ENCODE measurements at places on chromosomes 5 and 9. TPM values are rescaled to one million over a fixed set of nuclear protein-coding genes. Genes with fewer than 3 reads are reported as not detected.

- no peaks in the 10 kb centered on the region for H3K36me3 ChIP-seq
- DNase-seq: peak; percentile 31
- no peaks in the 10 kb centered on the region for H3K4me1 ChIP-seq
- H3K27ac ChIP-seq: no peak overlapping the region
- H3K27me3 ChIP-seq: no peaks in the 10 kb centered on the region
- no peak overlapping the region for H3K4me3 ChIP-seq
Measured at GRCh38 chr5:177546258-177546741, 8.1 kb downstream of the FAM193B start.

GRCh38 chr9:136031741-136032730 is 63.1 kb downstream of the NACC2 start:
- H3K36me3 ChIP-seq: peaks cover 3% of the 10 kb centered on the region
- no peak overlapping the region for H3K27ac ChIP-seq
- DNase-seq: no peak
- H3K4me1 ChIP-seq: no peaks in the 10 kb centered on the region
- no peak overlapping the region for H3K4me3 ChIP-seq

DNA sequence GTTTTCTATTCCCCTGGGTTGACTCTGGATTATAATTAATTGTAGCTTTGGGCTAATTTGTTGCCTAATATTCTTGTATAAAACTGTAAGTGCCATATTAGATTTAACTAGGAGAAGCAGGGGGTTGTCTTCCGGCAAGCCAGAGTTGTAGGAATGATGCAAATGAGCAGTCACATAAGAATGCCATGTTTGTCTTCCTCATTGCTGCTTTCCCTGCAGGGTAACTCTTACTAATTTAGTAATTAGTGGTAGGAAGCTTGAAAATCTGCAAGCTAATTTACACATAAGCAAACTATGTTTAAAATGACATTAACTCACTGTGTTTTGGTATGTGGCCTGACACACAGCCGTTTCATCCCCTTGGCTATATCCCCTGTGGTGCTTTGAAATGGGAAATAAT is 527.8 kb downstream of the KCTD16 start:
- H3K27ac ChIP-seq: no peak overlapping the region
- no peaks in the 10 kb centered on the region for H3K27me3 ChIP-seq
- no peaks in the 10 kb centered on the region for H3K4me1 ChIP-seq
- no peak for DNase-seq

DNA sequence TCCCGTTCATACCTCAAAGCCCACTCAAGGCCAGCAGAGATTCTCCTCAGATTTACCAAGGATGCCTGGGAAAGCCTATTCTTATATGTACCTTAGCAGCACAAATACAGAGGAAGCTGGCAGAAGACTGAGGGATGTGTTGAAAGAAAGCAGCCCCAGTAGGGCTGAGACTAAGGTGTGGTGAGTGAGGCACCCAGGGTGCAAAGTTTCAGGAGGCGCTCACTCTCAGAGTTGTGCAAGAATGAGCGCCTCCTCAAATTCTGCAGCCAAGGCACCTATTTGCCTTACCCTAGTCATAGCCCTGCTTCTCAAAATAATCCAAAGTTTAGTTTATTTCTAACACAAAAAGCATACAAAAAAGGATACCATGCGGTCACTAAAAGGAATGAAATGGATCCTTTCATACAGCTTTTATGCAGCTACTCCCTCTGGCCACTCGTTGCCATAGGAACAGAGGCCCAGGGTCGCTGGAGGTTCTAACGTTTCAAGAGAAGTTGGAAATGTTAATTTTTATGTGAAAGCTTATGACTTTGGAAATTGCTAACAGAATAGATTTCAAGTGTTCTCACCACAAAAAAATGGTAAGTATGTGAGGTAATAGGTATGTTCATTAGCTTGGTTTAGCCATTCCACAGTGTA is 79.7 kb upstream of the SMIM23 start:
- no peaks in the 10 kb centered on the region for H3K27me3 ChIP-seq
- H3K4me1 ChIP-seq: no peaks in the 10 kb centered on the region
- DNase-seq: peak; percentile 7
- no peaks in the 10 kb centered on the region for H3K36me3 ChIP-seq
- no peak overlapping the region for H3K4me3 ChIP-seq
- no peak overlapping the region for H3K27ac ChIP-seq

- no peak for DNase-seq
- H3K27ac ChIP-seq: no peak overlapping the region
- H3K4me3 ChIP-seq: no peak overlapping the region
- no peaks in the 10 kb centered on the region for H3K4me1 ChIP-seq
- H3K27me3 ChIP-seq: no peaks in the 10 kb centered on the region
Measured at GRCh38 chr9:116058421-116058820, 95.2 kb upstream of the PAPPA start.

- no peaks in the 10 kb centered on the region for H3K27me3 ChIP-seq
- no peak overlapping the region for H3K4me3 ChIP-seq
- peaks cover 10% of the 10 kb centered on the region for H3K36me3 ChIP-seq
- H3K27ac ChIP-seq: no peak overlapping the region
Measured at GRCh38 chr9:4857163-4857810, 64.5 kb downstream of the RCL1 start.

DNA sequence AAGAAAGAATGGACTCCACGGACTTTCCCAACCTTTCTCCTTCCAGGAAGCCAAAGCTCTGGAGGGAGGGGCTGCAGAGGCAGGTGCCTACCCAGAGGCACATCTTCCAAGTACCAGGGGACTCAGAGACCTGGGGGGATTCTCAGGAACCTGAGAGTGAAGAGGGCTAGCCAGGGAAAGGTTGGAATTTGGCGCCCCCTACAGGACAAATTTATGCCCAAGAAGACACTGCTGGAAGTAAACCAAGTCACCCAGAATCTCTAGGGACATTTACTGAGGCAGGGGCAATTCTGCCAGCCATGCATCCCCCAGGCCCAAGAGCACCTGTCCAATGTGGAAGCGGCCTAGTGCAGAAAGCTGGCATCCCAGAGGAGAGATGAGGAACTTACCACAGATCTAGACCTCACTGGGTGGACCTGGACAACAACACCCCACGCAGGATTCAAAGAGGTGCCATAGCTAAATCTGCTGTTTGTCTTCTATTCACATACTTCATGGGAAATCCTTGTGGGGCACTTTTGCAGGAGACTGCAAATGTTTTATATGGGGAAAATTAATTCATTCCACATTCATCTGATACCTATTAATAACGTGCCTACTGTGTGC is 25.9 kb upstream of the IDNK start:
- no peak overlapping the region for H3K27ac ChIP-seq
- no peaks in the 10 kb centered on the region for H3K4me1 ChIP-seq
- H3K27me3 ChIP-seq: no peaks in the 10 kb centered on the region
- DNase-seq: no peak
- H3K36me3 ChIP-seq: no peaks in the 10 kb centered on the region
- H3K4me3 ChIP-seq: no peak overlapping the region

GRCh38 chr5:130109152-130109551 is 204.9 kb downstream of the CHSY3 start:
- no peaks in the 10 kb centered on the region for H3K4me1 ChIP-seq
- H3K4me3 ChIP-seq: no peak overlapping the region
- no peak for DNase-seq
- H3K27ac ChIP-seq: no peak overlapping the region
- no peaks in the 10 kb centered on the region for H3K27me3 ChIP-seq
- H3K36me3 ChIP-seq: no peaks in the 10 kb centered on the region

GRCh38 chr5:139470821-139471300 is at the start of gene SMIM33:
Gene SMIM33, plus strand, starts transcription at chr5:139471004. Its CDS starts 118 bp downstream, at chr5:139471122.
- H3K27me3 ChIP-seq: 0 out of 2 replicates have a peak, but pooled peaks cover 2% of the 10 kb centered on the region
- no peak within 1 kb of the TSS for H3K27ac ChIP-seq

DNA sequence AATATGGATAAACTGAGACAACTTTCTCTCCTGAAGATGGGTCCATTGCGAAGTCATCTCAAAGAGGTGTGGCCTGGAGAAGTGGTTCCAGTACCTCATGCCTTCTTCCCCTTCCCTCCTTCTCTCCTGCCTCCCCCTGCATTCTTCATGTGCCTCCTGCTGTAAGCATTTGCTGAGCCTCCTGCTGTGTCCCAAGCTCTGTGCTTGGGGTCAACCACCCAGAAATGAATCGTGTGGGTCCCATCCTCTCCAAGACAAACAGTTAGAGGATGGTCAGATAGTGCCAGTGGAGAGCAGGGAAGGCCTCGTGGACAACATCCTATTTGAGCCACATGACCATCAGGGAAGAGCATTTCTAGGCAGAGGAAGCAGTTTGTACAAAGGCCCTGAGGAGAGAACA is 53.5 kb downstream of the KCNIP1 start:
- no peaks in the 10 kb centered on the region for H3K4me1 ChIP-seq
- H3K27me3 ChIP-seq: no peaks in the 10 kb centered on the region
- no peak for DNase-seq
- no peaks in the 10 kb centered on the region for H3K36me3 ChIP-seq
- no peak overlapping the region for H3K4me3 ChIP-seq

GRCh38 chr5:35672995-35673394 is 55.3 kb downstream of the SPEF2 start:
- no peak overlapping the region for H3K27ac ChIP-seq
- no peaks in the 10 kb centered on the region for H3K36me3 ChIP-seq
- no peaks in the 10 kb centered on the region for H3K4me1 ChIP-seq
- H3K27me3 ChIP-seq: no peaks in the 10 kb centered on the region
- no peak overlapping the region for H3K4me3 ChIP-seq

DNA sequence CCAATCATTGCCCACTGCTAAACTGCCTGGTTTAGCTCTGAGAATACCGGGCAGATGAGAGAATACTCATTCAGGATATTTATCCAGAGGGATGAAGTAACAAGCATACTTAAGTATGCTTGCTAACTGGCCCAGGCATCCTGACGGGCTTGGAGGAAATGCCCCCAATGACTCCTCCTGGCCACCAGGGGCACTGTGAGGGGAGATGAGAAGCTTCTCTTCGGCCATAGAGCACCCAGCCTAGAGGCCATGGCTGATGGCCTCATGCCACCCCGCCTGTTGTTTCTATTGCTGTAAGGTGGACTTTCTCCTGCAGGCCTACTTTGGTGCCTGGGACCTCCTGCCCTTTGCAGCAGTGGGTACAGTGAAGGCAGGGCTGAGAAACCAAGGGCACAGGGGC is 134.5 kb upstream of the FSTL4 start:
- no peaks in the 10 kb centered on the region for H3K36me3 ChIP-seq
- no peak overlapping the region for H3K27ac ChIP-seq
- no peaks in the 10 kb centered on the region for H3K4me1 ChIP-seq
- H3K4me3 ChIP-seq: no peak overlapping the region
- DNase-seq: peak; percentile 67

DNA sequence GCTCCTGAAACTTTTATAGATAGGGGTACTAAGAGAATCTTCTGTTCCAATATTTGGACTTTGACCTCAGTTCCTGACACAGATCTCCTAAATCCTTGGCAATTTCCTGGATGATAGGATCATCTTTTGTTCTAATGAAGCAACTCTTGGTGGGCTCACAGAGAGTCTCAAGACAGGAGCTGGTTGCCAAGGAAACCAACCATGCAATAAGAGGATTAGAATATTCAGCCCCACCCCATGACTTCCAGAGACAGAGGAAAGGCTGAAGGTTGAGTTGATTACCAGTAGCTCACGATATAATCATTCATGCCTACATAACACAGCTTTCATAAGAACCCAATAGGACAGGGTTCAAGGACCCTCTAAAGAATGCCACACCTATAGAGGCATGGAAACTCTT is 2050.2 kb upstream of the CDH6 start:
- H3K4me1 ChIP-seq: no peaks in the 10 kb centered on the region
- no peak overlapping the region for H3K27ac ChIP-seq
- DNase-seq: no peak

ANGPTL2 gene
- 10.6 TPM for total RNA-seq

SLC36A3 gene
- total RNA-seq: not detected

SNCB gene
- 6.9 TPM for total RNA-seq

MOCS2 gene
- 15.5 TPM for total RNA-seq
